ENCODE measurements at places on chromosomes 2 and 18.

GRCh38 chr2:57876313-57876712 is 170.3 kb upstream of the VRK2 start:
- DNase-seq = no peak

DNA sequence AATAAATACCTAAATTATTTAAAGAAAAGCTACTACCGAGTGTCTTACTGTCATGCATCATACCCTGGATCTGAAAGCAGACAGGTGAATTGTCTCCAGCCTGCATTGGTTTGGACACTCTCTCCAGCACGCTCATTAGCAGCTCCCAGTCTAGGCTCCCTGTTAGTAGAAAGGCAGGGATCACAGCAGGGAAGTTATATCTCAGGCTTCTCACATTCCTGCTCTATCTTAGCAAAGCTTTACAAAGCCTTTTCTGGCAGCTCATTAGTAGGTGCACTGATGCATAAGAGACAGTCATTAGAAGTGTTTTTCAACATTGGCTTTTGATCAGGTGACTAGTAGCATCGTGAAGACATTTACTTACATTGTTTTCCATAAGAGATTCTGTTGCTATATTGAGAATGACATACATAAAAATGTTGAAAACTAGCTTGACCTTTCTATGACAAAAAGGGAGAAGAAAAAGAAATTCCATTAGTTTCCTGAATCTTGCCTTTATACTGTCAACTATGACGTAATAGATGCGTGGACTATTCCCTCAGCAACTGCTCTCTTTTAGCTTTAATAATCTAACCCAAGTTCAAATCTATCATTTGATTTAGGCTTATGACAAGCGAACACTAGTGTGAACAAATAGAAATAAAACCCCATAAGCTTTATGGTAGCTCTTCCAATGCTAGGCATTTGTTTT is 408.7 kb upstream of the KCNH7 start:
- no peak for DNase-seq

DNA sequence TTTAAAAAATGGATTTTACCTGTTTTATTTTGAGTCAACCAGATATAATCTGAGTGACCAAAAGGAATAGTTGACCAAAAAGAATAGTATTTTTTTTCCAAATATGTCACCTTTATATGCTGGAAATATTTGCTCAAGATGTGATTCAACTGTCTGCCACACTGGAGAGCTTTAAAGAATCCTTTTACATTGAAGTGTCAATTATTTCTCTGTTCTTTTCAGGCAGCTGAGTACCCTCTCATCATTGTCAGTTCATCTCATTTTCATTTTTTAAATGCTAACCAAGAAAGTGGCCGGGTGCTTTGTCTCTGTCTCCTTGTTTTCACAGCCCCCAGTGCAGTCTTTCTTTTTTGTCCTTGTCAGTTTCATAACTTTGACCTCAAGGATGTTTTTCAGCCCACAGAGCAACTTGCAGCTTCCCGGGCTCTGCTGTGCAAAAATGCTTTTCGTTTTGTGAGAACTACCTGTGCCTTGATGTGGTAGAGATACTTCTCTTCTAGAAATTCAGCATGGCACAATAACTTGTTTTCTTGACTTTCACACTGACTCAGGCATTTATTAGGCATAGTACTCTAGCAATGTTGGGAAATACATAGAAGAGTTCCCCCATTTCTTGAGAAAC is 23.4 kb upstream of the CERS6 start:
- DNase-seq = no peak

GRCh38 chr2:120230515-120231471 is 7.6 kb upstream of the TMEM185B start:
- no peak for DNase-seq

GRCh38 chr2:179165356-179166000 is 99.2 kb downstream of the SESTD1 start:
- no peak for DNase-seq
